ENCODE measurements at places on chromosomes 3 and 15. TPM values are rescaled to one million over a fixed set of nuclear protein-coding genes. Genes with fewer than 3 reads are reported as not detected.

SLC51B gene
- total RNA-seq: not detected

DNA sequence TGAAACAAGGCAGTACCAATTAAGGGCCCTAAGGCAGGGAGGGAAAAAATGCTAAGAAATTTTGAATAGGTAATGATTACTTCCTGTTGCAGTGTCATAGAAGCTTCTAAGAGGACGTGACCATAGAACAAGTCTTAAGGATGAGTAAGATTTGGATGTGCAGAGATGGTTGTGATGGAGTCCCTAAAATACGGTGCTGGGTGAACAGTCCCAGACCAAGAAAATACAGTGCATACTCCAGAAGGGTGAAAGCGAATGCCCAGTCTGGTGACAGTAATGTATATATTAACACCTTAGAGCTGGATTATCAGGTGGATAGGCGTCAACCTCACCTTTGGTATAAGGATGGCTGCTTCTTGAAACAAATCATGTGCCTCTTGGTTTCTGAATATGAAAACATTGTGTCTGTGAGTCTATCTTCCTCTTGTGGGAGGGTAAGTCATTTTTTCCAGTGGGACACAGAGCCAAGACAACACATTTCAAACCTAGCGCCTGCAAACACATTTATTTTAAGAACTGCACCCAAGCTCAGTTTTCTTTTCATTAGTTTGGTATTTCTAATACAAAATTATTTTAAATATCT lies 101.2 kb upstream of the TP63 start:
- no peak for DNase-seq
- H3K27me3 ChIP-seq: no peaks in the 10 kb centered on the region
- H3K4me1 ChIP-seq: peaks cover 6% of the 10 kb centered on the region
- no peak overlapping the region for H3K27ac ChIP-seq
- H3K36me3 ChIP-seq: no peaks in the 10 kb centered on the region

- H3K27me3 ChIP-seq: peaks cover 45% of the 10 kb centered on the region
- no peak overlapping the region for H3K4me3 ChIP-seq
- no peaks in the 10 kb centered on the region for H3K36me3 ChIP-seq
These were observed 224.8 kb upstream of the IL12A start for GRCh38 chr3:159763602-159764489.

- peaks cover 13% of the 10 kb centered on the region for H3K4me1 ChIP-seq
- no peak overlapping the region for H3K4me3 ChIP-seq
- DNase-seq: no peak
- H3K36me3 ChIP-seq: no peaks in the 10 kb centered on the region
- no peaks in the 10 kb centered on the region for H3K27me3 ChIP-seq
These were observed 26.0 kb upstream of the GNB5 start for GRCh38 chr15:52217186-52217585.

GRCh38 chr3:171646357-171647133 lies 163.7 kb downstream of the PLD1 start:
- no peak for DNase-seq
- H3K4me1 ChIP-seq: no peaks in the 10 kb centered on the region
- H3K27me3 ChIP-seq: no peaks in the 10 kb centered on the region
- H3K4me3 ChIP-seq: no peak overlapping the region
- no peak overlapping the region for H3K27ac ChIP-seq
- H3K36me3 ChIP-seq: no peaks in the 10 kb centered on the region

CFAP92 gene
- total RNA-seq: 0.26 TPM

ZMYND10 gene
- total RNA-seq: 2.9 TPM

EXD1 gene
- not detected for total RNA-seq

CHST2 gene
- total RNA-seq: 1.7 TPM

SMAD6 gene
- total RNA-seq: 0.13 TPM

LDHAL6B gene
- not detected for total RNA-seq

- no peak for DNase-seq
- H3K4me1 ChIP-seq: no peaks in the 10 kb centered on the region
- H3K27me3 ChIP-seq: no peaks in the 10 kb centered on the region
- H3K36me3 ChIP-seq: no peaks in the 10 kb centered on the region
- no peak overlapping the region for H3K4me3 ChIP-seq
These were observed 111.0 kb upstream of the STRIT1 start for GRCh38 chr3:155404486-155404885.

- H3K27ac ChIP-seq: no peak overlapping the region
- no peak overlapping the region for H3K4me3 ChIP-seq
- no peaks in the 10 kb centered on the region for H3K27me3 ChIP-seq
- DNase-seq: no peak
- no peaks in the 10 kb centered on the region for H3K36me3 ChIP-seq
These were observed 20.9 kb upstream of the TRH start for GRCh38 chr3:129953621-129954020.

GRCh38 chr3:62562596-62562995 lies 189.2 kb upstream of the FEZF2 start:
- no peaks in the 10 kb centered on the region for H3K27me3 ChIP-seq
- H3K4me3 ChIP-seq: no peak overlapping the region
- no peak for DNase-seq
- H3K4me1 ChIP-seq: no peaks in the 10 kb centered on the region
- H3K36me3 ChIP-seq: no peaks in the 10 kb centered on the region
- no peak overlapping the region for H3K27ac ChIP-seq

- no peak for DNase-seq
- no peaks in the 10 kb centered on the region for H3K4me1 ChIP-seq
- H3K27ac ChIP-seq: no peak overlapping the region
- no peak overlapping the region for H3K4me3 ChIP-seq
- H3K36me3 ChIP-seq: no peaks in the 10 kb centered on the region
These were observed 379.1 kb upstream of the PROK2 start for GRCh38 chr3:72163809-72164634.

DNA sequence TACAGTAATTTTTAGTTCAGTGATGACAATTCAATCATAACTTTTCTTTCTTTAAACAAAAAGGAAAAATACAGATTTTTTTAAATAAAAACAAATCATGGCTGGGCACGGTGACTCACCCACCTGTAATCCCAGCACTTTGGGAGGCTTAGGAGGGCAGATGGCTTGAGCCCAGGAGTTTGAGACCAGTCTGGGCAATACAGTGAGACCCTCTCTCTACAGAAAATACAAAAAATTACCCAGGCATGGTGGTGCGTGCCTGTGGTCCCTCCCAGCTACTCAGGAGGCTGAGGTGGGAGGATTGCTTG lies 25.6 kb upstream of the ATG7 start:
- no peaks in the 10 kb centered on the region for H3K27me3 ChIP-seq
- peaks cover 7% of the 10 kb centered on the region for H3K4me1 ChIP-seq
- no peak for DNase-seq
- no peak overlapping the region for H3K27ac ChIP-seq
- H3K36me3 ChIP-seq: no peaks in the 10 kb centered on the region
- no peak overlapping the region for H3K4me3 ChIP-seq

- no peaks in the 10 kb centered on the region for H3K27me3 ChIP-seq
- no peaks in the 10 kb centered on the region for H3K36me3 ChIP-seq
- H3K27ac ChIP-seq: no peak overlapping the region
- no peak overlapping the region for H3K4me3 ChIP-seq
- no peak for DNase-seq
These were observed 158.7 kb downstream of the USP13 start for GRCh38 chr3:179811321-179812095.

CMTM8 gene
- total RNA-seq: 10.3 TPM

GRCh38 chr15:90042766-90043529 lies 41.8 kb downstream of the ZNF710 start:
- H3K4me1 ChIP-seq: peaks cover 13% of the 10 kb centered on the region
- H3K4me3 ChIP-seq: no peak overlapping the region
- H3K36me3 ChIP-seq: no peaks in the 10 kb centered on the region
- H3K27ac ChIP-seq: no peak overlapping the region

DNA sequence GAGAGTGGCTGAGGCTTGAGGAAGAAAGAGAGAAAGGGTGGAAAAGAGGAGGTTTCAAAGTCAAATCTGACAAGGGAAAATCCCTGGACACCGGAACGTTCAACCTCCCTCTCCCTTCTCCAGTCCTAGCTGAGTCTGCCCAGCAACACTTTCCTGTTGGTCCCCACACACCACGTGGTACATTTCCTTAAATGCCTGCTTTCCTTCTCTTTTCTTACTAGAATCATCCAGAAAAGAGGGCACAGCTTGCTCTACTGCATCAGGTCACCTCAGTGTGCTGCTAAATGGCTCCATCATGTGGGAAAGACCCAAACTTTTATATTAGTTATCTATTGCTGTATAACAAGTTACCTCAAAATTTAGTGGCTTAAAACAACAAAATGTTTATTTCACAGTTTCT lies 181.2 kb downstream of the NECTIN3 start:
- no peaks in the 10 kb centered on the region for H3K36me3 ChIP-seq
- no peaks in the 10 kb centered on the region for H3K27me3 ChIP-seq

- H3K36me3 ChIP-seq: no peaks in the 10 kb centered on the region
- no peak overlapping the region for H3K27ac ChIP-seq
- H3K27me3 ChIP-seq: peaks cover 2% of the 10 kb centered on the region
- H3K4me1 ChIP-seq: no peaks in the 10 kb centered on the region
These were observed 139.7 kb upstream of the CPNE4 start for GRCh38 chr3:132174500-132174899.

IP6K2 gene
- 70.8 TPM for total RNA-seq

- no peak overlapping the region for H3K4me3 ChIP-seq
- DNase-seq: no peak
- no peaks in the 10 kb centered on the region for H3K36me3 ChIP-seq
These were observed 22.1 kb upstream of the BNC1 start for GRCh38 chr15:83306561-83306960.

DNA sequence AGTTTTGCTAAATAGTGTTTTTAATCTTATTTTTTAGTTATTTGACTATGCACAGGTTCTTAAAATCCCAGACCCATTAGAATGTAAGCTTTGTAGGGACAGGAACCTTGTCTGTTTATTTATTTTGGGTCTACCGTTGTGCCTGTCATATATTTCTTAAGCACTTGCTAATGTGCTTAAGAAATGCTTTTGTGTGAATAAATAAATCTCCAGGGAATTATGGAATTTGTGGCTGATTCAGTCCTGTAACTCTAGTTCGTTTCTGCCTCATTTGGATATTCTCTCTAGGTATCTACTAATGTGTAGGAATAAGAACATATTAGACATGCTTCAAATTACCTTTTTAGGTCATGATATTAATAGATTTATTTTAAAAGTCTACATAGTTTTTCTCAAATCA lies 161.6 kb downstream of the LPP start:
- no peak for DNase-seq
- H3K36me3 ChIP-seq: no peaks in the 10 kb centered on the region
- peaks cover 5% of the 10 kb centered on the region for H3K4me1 ChIP-seq
- H3K27ac ChIP-seq: no peak overlapping the region
- no peak overlapping the region for H3K4me3 ChIP-seq

DNA sequence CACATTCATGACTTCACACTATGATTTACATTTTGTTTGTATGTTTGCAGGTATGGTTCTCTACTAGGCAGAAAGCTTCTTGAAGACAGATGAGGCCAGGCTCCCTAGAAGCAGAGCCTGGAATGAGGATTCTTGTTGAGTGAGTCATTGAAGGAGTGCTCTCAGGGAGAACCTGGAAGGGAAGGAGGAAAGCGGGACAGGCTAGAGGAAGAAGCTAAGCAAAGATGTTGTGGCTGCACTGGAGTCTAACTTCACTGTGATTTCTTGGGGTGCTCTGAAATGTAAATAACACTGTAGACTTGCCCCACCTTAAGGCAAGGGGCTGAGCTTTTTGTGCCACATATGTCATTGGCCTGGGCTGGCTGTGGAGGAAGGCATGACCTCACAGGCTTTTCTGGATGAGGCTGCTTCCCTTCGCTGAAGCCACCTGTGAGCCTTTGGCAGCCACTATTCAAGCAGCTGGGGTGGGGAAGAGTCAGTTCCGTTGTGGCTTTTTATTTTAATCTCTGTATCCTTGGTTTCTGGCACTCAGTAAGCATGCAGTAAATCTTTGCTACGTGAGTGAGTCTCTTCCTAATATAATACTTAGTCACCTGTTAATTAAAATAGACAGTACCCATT lies 307.3 kb downstream of the SV2B start:
- no peak overlapping the region for H3K4me3 ChIP-seq
- peaks cover 11% of the 10 kb centered on the region for H3K4me1 ChIP-seq
- DNase-seq: no peak

All from T-cell (primary cell).